ENCODE measurements at places on chromosomes 11 and 22.

DNA sequence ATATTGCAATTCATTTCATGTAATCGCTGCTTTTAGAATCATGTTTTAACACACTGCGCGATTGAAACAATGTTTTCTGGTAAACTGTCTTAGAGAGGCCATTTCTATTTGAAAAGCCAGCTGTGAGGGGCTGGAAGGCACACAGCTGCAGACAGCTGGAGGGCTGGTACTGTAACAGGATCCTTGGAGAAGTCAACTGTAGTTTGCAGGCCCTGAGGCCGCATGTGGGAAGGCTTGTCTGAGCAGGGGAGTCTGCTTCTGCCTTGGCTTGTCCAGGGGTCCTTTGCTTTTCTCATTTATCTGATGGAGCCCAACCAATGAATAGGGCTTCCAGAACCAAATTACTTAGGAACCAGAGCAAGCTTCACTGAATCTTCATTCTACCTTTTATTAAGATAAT, 313.5 kb downstream of the BLID start:
- DNase-seq = no peak

DNA sequence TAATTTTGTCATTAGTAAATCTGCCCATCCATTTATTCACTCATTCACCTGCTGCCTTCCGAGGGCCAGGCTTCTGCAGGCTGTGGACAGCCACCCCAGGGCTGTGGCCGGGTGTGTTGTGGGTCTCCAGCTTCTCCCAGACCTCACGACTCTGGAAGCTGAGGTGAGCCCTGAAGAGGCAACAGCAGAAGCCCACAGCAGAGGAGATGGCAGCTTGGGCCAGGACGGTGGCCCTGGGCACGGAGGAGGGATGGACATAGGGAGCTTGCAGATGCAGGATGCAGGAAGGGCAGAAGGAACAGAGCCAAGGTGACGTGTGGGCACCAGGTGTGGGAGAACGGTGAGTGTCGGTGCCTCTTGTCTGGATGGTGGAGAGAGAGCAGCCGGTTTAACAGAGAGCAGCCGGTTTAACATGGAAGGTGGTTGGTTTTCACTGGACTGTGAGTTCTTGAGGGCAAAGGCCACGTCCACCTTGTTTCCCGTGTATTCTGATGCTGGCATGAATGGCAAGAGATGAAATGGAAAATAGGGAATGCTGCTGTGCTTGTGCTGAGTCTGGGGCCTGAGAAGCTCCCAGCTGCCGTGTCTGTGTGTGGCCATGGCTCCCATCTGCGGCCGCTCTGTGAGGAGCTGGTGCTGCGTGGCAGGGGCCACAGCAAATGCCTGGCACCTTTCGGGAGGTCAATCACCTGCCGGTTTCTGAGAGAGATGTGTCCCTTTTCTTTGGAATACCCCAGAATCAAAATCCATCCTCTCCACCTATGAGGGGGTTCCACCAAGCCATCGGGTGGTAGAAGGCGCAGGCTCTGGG, 669.9 kb downstream of the BRD1 start:
- DNase-seq = no peak

DNA sequence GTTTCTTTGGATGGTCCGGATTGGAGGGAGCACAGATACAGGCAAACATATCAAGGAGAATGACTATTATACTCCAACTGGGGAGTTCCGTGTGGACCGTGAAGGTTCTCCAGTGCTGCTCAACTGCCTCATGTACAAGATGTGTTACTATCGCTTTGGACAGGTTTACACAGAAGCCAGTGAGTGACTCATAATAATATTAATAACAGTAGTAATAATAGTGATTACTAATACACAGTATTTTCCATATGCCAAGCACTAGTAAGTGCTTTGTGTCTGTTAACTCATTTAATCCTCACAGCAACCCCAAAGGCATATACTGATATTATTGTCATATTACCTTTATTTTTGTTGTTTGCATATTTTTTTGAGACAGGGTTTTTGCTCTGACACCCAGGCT, 6.6 kb upstream of the CHEK1 start:
- no peak for DNase-seq

DNA sequence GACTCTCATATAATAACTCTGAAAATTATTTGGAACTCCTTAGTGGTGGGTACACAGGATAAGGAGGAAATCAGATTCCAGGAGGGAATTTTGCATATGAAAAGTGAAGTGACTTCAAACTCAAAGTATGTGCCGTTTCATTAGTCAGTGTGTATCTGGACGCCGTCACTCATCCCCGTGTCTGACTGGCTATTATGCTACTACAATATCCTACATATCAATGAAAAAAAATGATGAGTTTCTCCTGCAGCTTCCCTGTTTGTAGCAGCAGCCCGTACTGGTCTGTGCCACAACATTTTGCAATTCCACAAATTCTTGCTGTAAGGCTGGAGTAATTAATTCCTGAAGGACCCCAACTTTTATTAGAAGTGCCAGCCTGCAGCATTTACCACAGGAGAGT, 16.5 kb downstream of the WT1 start:
- no peak for DNase-seq

DNA sequence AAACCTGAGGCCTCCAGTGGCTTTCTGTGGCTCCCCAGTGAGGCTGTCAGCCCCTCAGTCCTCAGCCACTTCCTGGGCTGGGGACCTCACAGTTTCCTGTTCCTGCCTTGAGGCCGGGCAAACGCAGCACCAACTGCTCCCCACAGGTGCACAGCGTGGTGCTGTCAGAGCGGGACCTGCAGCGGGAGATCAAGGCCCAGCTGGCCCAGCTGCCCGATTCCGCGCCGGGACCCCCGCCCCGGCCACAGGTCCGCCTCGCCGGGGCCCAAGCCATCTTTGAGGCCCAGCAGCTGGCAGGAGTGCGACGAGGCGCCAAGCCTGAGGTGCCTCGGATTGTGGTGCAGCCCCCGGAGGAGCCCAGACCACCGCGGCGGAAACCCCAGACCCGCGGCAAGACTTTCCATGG, 5.4 kb downstream of the TBC1D10C start:
- no peak for DNase-seq

DNA sequence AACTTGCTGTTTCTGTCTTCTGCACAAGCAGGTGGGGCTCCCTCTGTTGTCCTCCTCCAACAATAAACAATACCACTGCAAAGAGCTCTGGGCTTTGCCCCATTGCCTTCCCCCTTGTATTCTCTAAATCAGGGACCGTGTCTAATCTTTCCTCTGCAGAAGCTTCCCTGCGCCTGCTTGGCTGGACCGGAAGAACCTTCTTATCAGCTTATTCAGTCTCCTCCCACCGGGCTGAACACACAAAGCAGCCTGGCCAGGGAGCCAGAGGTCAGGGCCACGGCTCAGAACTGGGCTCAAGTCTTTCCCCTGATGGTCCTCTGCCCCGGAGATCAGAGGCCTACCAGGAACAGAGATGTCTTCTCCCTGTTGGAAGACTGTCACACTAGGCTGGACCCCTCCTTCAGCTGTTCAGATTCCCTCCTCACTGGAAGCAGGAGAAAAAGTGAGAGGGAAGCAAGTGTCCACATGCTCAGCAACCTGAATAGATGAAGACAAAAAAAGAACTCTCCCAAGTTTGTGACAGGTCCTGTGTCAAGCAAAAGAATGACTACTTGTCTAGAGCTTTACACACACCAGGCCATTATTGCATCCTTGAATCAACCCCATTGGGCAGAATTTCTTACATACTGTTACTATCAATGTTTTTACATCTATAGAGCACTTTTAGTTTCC, 63.7 kb downstream of the RAB30 start:
- DNase-seq = no peak

DNA sequence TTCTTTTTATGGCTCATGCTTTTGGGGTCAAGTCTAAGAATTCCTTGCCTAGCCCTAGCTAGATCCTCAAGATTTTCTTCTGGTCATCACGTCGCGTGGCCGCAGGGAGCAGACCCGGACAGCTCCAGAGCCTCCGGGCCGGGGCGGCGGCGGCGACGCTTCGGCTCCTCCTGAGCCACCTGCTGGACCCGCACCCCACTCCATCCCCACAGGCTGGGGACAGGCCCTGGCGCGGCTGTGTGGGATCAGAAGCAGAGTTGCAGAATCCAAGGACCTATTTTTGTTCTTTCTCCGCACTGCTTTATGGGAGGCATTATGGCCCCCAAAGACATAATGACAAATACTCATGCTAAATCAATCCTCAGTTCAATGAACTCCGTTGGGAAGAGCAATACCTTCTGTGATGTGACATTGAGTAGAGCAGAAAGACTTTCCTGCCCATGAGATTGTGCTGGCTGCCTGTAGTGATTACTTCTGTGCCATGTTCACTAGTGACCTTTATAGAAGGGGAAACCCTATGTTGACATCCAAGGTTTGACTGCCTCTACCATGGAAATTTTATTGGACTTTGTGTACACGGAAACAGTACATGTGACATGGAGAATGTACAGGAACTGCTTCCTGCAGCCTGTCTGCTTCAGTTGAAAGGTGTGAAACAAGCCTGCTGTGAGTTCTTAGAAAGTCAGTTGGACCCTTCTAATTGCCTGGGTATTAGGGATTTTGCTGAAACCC, 12.4 kb upstream of the SCARF2 start:
- no peak for DNase-seq

DNA sequence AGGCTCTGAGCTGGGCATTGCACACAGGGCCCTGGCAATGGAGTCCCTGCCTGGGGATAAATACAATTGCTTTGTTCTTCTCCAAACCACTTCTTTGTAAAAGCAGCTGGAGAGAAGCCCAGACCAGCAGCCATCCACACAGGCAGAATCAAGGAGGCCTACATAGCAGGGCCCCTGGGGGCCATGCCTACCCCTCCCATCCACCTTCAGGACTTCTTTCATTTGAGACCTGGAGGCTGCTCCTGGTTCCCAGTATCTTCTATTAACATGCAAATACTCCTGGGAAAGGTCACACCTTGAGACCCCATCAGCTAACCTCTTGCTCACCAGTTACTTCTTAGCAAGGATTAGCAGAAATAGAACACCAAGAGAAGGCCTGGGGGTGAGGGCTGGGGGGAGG, 511.1 kb downstream of the SOX6 start:
- no peak for DNase-seq

DNA sequence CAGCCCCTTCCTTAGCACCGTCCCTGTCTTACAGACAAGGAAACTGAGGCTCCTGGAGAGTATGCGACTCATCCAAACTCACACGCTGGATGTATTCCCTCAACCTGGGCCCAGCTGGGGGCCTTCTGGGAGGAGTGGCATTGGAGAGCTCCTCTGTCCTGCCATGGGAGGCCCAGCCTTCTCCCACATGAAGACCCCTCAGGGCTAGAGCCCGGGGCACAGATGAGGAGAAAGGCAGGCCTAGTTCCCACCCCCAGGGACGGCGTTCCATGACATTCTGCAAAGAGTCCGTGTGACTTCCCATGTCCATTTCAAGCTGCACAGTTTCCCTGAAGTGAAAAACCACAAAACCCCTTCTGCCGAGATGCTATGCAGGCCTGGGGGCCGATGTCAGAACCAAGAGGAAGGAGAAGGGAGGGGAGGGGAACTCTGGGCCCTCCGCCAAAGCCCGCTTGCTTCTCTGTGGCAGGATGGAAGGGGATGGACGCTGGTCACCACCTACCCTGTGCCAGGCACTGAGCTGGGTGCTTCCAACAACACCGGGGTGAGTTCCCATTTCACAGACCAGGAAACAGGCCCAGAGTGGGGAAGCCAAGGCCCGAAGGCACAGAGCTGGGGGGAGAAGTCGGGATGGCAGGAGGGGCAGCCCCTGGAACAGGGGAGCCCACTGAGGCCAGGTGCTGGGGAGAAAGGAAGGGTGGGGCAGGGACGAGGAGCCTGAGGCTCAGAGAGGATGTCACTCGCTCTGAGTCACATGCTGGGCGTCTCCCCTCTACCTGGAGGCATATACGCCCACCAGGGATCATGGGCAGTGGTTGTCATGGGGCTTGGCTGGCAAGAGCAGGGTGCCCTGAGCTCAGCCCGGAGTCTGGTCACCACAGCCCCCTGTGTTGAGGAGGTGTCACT, 15.7 kb downstream of the RAC2 start:
- DNase-seq = no peak

- no peak for DNase-seq
Observed at GRCh38 chr11:122253589-122254231, 137.7 kb upstream of the BLID start.

- DNase-seq = no peak
Observed at GRCh38 chr22:27474711-27475547, 326.6 kb downstream of the MN1 start.

GRCh38 chr11:86889001-86889341, 66.2 kb downstream of the FZD4 start:
- no peak for DNase-seq

DNA sequence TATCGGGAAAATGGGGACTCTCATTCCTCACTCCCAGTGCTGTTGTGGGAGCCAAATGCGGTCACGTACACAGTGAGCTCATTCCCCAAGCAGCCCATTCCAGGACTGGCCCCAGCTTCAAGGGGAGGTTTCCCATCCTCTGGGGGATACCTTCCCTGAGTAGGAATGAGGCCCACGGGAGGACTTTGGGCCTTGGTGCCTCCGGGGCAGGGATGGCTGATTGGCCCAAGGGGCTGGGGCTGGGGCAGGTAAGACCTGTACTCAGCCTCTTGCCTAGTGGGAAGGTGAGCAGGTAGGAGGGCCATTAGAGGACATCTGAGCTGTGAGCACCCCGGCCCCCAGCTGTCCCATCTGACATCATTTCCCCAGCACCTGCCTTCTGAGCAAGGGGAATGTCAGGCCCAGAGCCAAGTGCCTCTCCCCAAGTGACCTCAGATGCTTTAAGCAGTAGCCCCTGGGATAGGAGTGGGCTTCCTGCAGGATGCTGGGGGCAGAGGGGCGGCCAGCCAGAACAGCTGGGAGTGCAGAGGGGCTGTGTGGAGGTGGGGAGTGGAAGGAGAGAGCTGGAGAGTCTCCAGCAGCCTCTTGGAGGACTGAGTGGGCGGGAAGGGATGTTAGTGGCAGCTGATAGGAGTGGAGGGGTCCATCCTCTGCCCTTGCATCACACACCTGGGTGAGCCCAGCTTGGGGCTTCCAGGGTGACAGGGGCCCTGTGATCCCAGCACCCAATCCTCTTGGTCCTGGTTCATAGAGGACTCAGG, 58.4 kb downstream of the CD82 start:
- DNase-seq = no peak

- no peak for DNase-seq
Observed at GRCh38 chr11:103904324-103904667, 132.1 kb upstream of the DDI1 start.

GRCh38 chr11:44018829-44019228, 29.0 kb upstream of the ACCSL start:
- DNase-seq = no peak

DNA sequence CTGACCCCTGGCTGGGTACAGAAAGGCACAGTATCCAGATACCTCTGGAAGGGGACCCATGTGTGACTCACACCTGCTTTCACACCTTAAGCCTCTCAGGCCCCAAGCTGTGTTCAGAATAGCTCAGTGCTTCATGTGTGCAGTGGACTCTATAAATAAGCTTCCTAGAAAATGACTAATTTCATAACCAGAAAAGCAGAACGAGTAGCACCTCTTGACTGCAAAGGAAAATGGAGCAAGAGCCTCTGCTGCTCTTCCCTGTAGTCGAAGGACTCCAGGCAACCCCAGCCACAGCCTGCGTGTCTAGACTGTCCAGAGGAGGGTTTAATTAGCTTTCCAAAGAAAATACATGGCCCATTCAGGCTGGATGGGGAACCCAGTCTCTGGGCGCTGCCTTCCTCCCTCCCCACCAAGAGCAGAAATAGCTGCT, 23.1 kb downstream of the PTPN5 start:
- no peak for DNase-seq
